ENCODE measurements at places on chromosomes 7 and 10. TPM values are rescaled to one million over a fixed set of nuclear protein-coding genes. Genes with fewer than 3 reads are reported as not detected.

- no peak overlapping the region for H3K4me3 ChIP-seq
- no peak for DNase-seq
- no peak overlapping the region for H3K27ac ChIP-seq
- H3K4me1 ChIP-seq = no peaks in the 10 kb centered on the region
- H3K36me3 ChIP-seq = no peaks in the 10 kb centered on the region
Measured at GRCh38 chr7:63113713-63114285, 884.9 kb upstream of the ZNF722 start.

DNA sequence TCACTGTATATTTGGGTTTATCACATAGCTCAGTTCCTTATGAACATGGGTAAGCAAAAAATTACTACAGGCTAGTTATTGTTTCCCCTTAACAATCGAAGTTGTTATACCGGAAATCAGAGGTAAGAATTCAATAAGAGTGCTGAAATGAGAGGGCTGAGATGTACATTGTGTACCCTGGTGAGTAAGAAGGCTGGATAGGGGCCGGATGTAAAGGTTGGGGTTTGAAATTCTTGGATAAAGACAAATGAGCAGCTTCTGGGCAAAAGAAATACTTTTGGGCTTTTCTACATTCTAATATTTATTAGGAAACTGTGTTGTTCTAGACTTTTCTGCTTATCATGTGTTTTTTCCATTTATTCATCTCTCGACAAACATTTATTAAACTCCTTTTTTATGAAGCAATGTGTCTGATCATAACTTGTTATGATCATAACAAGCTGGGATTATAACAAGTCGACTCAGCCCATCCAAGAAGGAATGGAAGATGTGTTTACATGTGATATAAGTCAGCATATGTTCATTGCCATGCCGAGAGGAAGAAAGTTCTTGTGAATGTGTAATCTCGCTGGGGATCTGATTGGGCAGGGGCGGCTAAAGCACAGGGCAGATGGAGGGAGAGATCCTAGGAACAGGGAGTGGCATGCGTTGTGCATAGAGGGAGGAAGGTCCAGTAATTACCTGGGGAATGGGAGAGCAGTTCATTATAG, 155.3 kb downstream of the PLXDC2 start:
- DNase-seq = no peak
- peak overlapping the region; percentile 34 for H3K27ac ChIP-seq
- no peaks in the 10 kb centered on the region for H3K36me3 ChIP-seq
- H3K27me3 ChIP-seq = no peaks in the 10 kb centered on the region
- peaks cover 7% of the 10 kb centered on the region for H3K4me1 ChIP-seq

DNA sequence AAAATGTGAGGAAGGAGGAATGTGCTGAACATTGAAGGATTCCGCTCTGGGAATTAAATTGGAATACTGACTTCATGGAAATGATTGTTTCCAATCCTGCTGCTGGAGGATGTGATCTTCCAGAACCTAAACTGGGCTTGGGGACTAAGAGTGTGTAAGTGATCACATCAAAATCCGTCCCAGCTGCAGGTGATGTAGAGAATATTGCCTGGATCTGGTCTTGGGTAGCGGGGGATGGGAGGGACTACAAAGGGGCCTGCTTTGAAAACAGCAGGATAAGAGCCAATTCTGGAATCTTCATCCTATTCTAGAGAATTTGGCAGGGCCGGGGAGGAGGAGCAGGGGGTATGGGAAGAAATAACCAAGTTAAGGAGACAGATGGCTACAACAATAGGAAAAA, 552.2 kb upstream of the FZD8 start:
- H3K4me1 ChIP-seq = no peaks in the 10 kb centered on the region
- no peak for DNase-seq
- no peaks in the 10 kb centered on the region for H3K27me3 ChIP-seq
- H3K4me3 ChIP-seq = no peak overlapping the region
- H3K36me3 ChIP-seq = no peaks in the 10 kb centered on the region

The AKR1C1 gene
- 73.8 TPM for total RNA-seq
